ENCODE measurements at places on chromosomes 2 and 18. TPM values are rescaled to one million over a fixed set of nuclear protein-coding genes. Genes with fewer than 3 reads are reported as not detected.

Gene TUBA4B
- total RNA-seq = not detected

Gene KCTD18
- 15.2 TPM for total RNA-seq

Gene KLHL14
- total RNA-seq = not detected

Gene NMUR1
- total RNA-seq = not detected

Gene CFAP210
- total RNA-seq = not detected

- DNase-seq = no peak
Observed at GRCh38 chr18:63676526-63677323, 15.0 kb upstream of the SERPINB3 start.

DNA sequence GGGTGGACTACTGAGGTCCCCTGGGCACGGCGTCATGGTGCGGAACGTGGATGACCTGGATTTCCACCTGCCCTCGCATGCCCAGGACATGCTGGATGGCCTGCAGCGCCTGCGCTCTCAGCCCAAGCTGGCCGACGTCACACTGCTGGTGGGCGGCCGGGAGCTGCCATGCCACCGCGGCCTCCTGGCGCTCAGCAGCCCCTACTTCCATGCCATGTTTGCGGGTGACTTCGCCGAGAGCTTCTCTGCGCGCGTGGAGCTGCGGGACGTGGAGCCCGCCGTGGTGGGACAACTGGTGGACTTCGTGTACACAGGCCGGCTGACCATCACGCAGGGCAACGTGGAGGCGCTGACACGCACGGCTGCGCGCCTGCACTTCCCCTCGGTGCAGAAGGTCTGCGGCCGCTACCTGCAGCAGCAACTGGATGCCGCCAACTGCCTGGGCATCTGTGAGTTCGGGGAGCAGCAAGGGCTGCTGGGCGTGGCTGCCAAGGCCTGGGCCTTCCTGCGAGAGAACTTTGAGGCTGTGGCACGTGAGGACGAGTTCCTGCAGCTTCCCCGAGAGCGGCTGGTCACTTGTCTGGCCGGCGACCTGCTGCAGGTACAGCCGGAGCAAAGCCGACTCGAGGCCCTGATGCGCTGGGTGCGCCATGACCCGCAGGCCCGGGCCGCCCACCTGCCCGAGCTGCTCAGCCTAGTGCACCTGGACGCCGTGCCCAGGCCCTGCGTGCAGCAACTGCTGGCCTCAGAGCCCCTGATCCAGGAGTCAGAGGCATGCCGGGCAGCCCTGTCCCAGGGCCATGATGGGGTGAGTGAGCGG, 2.5 kb downstream of the KLHL30 start:
- DNase-seq = no peak

DNA sequence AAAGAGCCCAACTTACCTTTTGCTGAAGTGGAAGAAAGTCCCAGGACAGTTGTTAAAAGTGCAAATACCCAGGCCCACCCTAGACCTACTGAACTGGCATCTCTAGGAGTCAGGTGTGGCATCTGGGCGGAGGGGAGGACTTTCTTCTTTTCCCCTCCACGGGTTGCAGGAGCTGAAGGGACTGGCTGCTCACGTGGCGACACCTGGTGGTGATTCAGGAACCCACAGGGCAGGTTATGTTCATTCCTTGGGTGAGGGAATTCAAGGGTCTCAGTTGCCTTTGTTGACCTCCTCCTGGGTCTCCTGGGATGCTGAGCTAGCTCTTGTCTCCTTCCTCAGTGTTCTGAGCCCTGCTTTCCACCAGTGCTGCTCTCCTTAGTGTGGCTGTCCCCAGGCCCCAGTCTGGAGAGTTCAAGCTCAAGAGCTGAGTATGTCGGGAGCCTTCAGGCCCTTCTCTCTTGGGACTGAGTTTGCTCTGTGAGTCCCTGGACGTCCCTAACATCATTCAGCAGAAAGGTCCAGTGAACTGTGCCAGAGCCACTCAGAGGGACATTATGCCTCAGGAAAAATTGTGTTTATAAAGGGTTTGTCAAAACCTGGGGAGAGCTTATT, 56.9 kb downstream of the DYSF start:
- DNase-seq = peak; percentile 82

DNA sequence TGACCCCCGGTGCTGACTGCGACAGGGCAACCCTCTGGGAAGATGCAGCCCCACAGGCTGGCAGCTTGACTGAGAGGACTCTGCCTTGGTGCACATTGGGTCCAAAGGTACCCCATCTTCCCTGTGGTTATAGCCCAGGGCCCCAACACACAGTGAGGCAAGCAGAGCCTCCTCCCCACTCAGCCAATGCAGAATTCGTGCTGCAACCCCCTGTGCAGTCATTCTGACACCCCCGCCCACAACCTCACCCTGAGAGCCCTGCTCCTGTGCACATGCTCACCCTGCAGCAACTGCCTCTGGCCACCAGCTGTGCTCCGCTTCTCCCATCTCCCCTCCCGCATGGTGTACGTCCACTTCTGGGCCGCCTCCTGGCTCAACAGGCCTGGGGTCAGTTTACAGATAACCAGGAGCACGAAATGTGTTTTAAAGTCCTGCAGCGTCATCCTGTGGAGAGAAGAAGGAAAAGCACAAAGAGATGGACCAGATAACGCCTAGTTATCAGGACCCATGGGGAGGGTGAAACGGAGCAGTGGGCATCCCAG, 24.4 kb downstream of the CAPN14 start:
- no peak for DNase-seq

DNA sequence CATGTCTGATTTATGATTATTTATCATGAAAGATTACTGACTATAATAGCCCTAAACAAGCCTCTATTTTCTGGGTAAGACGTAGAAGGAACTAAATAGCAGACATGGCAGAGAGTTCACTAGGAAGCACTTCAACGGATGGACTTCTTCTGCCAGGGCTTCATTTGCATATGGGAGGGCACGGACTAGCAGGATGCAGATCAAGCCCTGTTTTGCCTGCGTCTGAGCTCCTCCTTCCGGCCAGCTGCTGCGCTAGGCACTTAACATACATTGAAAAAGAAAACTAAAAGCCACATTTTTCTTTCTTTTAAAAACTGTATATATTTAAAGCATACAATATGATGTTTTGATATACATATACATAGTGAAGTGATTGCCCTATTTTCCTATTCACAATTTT, 340.0 kb upstream of the MEX3C start:
- DNase-seq = peak; percentile 14

GRCh38 chr2:223477318-223477717, 124.8 kb downstream of the SCG2 start:
- DNase-seq = no peak

GRCh38 chr2:41040782-41041520, 589.1 kb upstream of the SLC8A1 start:
- no peak for DNase-seq

GRCh38 chr18:78563110-78563509, 416.5 kb upstream of the SALL3 start:
- no peak for DNase-seq

GRCh38 chr2:217086038-217086522, 226.2 kb upstream of the TNP1 start:
- peak; percentile 54 for DNase-seq

- no peak for DNase-seq
Observed at GRCh38 chr2:20990442-20991430, 53.1 kb downstream of the APOB start.

All from activated CD8-positive, alpha-beta T cell treated with anti-CD3 and anti-CD28 coated beads for 36 hours (primary cell).